ENCODE measurements at places on chromosomes 13 and 19.
A peak's percentile ranks its signal among the peaks of the same experiment; 100 is the strongest.

- DNase-seq, result peak; percentile 59
Observed at GRCh38 chr19:15837221-15837731, 21.8 kb upstream of the OR10H1 start.

- DNase-seq, result no peak
Observed at GRCh38 chr13:73531014-73531413, 472.2 kb downstream of the KLF5 start.

DNA sequence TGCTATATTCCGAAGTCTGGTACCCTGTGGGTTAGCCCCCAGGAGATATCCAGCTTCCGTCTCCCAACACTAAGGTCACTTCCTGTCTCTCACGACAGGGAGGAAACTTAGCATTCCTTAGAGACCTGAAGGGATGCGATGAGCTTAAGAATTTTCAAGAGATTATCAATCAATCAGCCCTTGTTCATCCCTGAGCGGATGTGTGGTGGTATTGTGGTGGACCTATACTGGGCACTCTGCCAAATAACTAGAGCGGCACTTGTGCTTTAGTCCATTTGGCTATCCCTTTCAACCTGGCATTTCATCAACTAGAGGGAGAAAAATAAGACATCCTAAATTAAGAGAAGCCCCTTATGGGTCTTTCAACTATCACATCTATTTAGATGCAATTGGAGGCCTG lies 30.9 kb upstream of the ZNF562 start:
- DNase-seq, result no peak

DNA sequence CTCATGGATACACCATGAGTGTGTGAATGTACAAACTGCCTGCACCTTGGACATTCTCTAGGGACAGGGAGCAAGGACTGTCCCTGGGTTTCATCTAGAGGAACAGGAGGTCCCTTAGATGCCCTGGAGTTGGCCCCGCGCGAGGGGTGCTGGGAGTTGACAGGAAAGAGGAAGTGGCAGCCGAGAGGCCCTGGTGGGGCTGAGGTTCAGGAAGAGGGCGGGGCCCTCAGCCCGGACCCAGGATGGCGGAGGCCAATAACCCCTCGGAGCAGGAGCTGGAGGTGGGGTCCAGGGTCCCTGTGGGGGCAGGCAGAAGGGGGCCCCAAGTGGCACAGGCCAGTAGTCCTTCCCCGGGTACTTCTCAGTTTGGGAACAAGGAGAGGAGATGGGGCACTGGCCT lies 6.9 kb downstream of the PKN1 start:
- peak; percentile 89 for DNase-seq

DNA sequence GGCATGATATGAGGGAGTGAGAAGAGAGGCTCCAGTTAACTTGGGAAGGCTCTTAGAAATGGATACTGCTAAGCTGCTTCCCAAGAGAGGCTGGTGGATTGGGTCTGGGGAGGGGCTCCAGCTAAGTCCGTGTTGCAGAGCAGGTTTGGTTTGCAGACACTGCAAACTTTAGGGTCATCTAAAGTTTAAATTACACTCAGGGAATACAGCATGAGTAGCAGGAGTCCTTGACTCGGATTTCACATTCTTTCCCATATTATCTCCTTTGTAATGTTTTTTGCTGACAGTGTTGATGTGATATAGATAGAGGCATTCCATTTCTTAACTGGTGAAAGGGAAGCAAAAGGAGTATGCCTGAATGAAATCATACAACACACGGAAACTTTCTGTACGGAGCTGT lies 31.9 kb downstream of the SGCG start:
- no peak for DNase-seq

DNA sequence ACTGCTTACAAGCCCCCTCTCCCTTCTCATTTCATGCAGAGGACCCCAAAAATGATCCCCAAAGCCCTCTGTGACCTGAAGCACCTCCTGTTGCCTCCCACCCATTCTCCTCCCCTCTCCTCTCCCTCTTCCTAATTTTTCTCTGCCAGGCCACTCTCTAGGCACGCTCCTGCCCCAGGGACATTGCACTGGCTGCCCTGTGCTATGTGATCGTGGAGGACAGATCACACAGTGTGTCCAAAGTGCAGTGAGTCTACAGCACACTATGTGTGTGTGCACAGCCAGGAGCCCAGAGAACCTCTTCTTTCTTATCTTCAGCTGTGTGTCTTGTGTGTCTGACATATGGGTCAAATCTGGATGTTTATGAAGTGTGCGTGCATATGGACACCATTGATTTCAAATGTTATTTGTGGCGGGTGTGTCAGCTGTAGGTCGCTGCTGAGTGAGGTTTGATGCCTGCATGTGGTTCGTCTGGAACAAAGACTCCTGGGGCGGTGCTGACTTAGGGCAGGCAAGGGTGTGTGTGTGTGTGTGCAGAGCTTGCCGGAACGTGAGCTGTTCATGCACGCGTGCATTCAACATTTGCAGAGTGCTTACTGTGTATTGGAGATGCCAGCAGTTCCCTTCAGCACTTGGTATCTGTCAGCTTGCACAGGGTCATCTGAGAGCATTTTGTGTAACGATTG lies 2.1 kb upstream of the KLHL26 start:
- DNase-seq, result no peak

DNA sequence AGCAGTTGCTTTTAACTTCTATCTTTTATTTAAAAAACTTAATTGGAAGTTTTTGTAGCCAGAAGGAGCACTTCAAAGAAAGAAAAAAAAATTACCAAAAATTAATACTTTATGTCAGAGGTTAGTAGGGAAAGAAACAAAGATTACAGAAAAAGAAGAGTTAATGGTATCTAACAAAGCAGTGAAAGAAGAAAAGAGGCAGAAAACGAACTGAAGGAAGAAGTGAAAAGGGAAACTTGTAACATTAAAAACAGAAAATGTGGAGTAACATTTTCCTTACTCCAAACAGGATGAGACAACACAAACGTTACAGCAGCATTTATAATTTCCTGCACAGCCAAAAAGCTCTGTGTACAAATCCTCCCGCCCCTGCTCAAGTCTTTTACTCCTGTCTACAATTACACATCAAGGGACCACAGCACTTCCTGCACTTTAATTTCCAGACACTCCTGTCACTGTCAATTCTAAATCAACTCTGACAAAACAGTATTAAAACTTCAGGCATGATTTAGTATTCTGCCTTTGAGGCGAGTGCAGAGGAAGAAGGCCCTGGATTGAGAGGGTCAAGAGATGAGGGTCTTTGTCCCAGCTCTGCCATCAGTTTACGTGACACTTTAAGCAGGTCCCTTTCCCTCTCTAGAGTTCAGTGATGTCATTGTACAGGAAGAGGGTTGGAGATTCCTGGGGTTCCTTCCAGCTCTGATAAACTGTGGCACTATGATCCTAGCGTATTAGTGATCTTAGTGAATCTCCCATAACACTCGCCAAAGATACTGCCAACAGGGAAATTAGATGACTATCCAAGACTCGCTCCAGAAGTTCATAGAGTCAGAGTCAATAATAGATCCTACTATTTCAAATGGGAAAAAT lies 53.2 kb upstream of the LSM14A start:
- DNase-seq, result no peak

- DNase-seq, result peak; percentile 100
Observed at GRCh38 chr19:14689598-14690503, at the start of gene ZNF333. TSS of gene ZNF333 (plus strand) at chr19:14690048. CDS start at chr19:14693492, 3,444 bp downstream.

DNA sequence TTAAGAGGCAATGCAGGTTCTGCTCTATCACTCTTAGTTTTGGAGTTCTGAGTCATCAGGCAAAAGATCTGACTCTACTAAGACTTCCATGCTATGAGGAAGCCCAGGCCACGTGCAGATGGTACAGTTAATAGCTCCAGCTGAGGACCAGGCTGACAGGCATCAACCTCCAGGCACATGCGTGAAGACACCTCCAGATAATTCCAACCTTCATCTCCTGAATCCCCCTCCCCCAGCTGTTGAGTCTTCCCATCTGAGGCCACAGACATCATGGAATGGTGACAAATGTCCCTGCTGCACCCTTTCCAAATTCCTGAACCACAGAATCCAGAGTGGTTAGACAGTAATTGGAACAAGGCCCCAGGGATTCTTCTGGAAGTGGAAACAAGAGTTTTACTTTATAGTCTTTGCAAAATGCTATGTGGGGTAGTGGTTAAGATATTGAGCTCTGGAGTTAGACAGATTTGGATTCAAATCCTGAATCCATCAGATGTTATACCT lies 183.8 kb downstream of the KLF5 start:
- no peak for DNase-seq

- DNase-seq, result no peak
Observed at GRCh38 chr19:48454150-48454730, 1.1 kb upstream of the KCNJ14 start.

GRCh38 chr19:50556282-50557008 lies 11.8 kb downstream of the LRRC4B start:
- DNase-seq, result peak; percentile 97

GRCh38 chr19:7734220-7735203 lies 2.6 kb upstream of the CLEC4G start:
- DNase-seq, result no peak

GRCh38 chr13:19685437-19685836 lies 52.0 kb downstream of the MPHOSPH8 start:
- no peak for DNase-seq

GRCh38 chr13:92719868-92720267 lies 506.7 kb upstream of the GPC6 start:
- no peak for DNase-seq

DNA sequence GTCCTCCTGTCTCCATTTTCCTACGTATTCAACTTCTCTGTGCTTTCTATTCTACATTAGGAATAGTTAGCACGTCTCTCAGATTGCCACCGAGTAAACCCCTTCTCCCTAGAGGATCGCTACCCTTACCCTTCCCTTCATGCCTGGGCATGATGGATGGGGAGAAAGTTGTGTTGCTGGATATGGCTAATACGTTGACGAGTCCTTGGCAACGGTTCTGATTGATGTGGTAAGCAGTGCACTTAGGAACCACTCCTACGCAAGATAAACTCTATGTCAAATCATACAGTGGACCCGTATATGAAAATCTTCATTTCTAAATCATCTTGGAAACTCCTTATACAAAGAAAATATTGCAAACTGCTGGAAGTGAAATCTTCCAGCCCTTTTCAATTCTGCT lies 224.5 kb downstream of the EFNB2 start:
- no peak for DNase-seq

- DNase-seq, result peak; percentile 74
Observed at GRCh38 chr19:35549174-35549788, 3.9 kb downstream of the TMEM147 start.

DNA sequence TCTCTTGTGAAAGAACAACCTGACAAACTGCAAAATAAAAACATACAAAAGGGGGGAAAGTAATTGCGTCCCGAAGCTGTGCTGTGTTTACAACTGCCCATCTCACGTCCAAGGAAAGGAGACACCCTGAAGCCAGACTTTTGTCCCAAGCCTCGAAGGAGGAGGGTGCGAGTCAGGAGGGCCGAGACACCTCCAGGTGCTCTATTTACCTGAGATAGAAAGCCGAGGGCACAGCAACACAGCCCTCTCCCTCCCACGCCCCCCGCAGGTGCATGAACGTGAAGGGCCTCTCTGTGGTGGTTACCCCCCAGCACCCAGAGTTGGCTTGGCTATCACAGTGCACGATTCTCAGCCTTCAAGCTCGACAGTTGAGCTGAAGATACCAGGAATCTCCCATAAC lies 33.2 kb downstream of the NLRP13 start:
- no peak for DNase-seq

- DNase-seq, result no peak
Observed at GRCh38 chr13:109750221-109750775, 36.1 kb downstream of the IRS2 start.

DNA sequence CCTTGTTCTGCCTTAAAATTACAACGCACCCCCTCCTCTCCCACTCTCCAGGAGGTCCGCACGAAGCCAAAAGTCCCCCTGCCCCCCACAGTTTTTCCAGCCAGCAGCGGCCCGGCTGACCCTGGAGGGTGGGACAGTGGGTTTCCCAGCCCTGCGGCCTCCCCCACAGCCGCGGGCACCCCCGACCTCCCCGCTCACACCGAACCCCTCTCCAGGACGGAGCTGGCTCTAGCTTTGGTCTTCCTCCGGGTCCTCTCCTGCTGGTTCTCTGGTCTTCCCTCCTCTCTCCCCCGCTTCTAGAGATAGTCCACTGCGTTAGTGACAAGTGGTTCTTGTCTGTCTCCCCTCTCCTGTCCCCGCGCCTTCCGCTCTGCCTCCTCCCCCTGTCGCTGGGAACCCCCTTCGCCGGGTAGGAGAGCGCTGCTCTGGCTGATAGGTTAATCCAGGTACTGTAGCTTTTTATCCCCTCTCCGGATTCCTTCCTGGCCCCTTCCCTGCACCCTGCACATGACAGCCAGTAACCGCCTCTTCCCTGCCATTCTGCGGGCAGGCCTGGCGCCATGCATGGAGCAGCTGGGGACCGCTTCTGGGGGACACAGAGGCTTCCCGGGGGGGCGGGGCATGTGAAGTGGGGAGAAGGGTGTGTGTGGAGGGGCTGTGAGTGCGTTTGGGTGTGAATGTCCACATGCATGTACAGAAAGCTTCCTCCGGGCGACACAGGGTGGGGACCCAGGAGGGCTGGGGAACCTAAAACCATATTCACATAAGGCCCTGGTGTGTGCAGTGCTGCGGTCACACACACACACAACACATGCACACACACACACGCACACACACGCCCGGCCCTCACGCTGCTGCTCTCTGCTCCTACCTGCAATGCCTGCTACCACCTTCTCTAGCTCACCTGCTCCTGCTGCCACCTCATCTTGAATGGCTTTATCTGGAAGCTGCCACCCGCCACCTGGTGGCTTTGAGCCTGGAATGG lies 17.2 kb downstream of the PRR36 start:
- DNase-seq, result no peak

DNA sequence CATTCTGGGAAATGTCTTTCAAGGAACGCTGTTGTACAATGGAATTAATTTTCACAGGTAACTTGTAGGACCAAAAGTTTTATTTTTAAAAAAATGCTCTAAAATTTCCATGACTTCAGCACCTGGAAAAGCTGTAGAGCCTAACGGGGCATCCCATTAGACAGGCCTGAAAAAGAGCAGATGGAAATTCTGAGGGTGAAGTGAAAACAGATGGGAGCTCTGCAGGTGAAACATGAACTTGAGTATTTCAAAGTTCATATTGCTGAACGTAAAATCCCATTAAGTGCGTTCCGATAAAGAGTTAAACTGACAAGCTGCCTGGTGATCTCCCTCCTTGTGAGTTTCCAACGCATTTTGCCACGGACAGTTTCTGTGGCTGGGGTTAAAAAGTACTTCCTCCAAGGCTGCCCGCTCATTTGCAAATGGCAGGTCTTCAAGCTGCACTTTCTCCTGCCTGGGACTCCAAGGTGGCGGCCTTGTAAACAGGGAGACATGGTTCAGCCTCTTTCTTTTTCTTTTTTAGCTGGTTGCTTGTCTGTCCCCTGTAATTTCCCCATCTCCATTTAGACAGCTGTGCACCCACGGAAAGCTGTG lies 450.4 kb downstream of the FGF9 start:
- no peak for DNase-seq

GRCh38 chr19:54425382-54425723 lies 10.1 kb downstream of the TTYH1 start:
- no peak for DNase-seq

DNA sequence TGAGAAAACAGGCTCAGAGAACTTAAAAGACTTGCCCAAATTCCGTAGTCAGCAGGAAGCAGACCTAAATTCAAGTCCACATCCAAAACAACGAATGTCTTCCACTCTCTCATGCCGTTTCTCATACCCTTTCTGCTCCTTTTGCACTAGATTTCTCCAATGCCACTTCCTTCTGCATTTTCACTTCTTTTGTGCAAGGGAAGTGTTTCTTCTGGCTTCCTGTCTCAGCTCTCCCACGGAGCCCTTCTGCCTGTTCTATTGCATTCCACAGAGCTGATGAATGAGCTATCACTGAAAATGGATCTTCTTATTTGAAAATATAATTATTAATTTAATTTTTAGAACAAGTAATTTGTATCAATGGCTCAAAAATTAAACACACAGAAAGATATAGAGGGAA lies 56.1 kb upstream of the STK24 start:
- no peak for DNase-seq

GRCh38 chr13:39588384-39588783 lies 14.6 kb downstream of the LHFPL6 start:
- no peak for DNase-seq

Data from activated CD8-positive, alpha-beta memory T cell treated with anti-CD3 and anti-CD28 coated beads, Interleukin-2, amount 50 U/mL, for 48 hours (primary cell).